ENCODE measurements at places on chromosomes 16 and 17.

GRCh38 chr17:49521471-49522356, 26.6 kb downstream of the NGFR start:
- DNase-seq, result no peak

DNA sequence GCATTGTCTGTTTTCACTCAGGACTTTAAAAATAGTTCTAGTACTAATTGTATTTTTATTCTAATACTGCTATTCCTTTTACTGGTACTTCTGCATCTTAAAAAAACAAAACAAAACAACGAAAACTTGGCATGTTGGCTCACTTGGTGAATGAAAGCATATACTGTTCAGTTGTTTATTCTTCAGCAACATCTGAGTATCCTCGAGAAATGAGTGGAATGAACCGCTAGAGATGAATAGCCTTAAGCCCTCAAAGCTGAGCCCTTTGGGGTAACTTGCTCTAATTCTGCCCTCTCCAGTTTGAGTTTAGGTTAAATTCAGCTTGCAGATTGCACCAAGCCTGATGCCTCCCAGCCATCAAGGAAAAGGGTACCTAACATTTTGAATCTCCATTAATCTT, 126.5 kb downstream of the WWOX start:
- no peak for DNase-seq

DNA sequence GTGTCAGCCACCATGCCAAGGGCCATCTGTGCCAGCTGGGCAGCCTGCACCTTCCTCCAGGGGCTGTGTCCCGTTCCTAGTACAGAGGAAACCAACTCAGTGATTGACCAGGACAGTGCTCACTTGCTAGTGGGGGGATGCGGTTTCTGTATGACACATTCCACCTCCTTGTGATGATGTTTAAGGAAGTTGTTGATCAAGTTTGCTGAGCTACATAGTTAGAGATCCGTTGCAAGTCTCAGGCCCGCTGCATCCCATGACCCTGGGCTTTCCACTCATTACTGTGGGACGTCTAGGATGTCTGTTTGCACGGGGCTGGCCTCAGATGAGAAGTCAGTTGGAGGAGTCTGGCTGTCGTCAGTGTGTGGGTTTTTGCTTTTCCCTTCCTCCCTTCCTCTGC, 33.6 kb downstream of the RNF213 start:
- no peak for DNase-seq

GRCh38 chr16:74281300-74281699, 15.3 kb upstream of the PSMD7 start:
- no peak for DNase-seq

- no peak for DNase-seq
These were observed 26.5 kb downstream of the KAT7 start for GRCh38 chr17:49814781-49815529.

- DNase-seq, result no peak
These were observed 11.1 kb downstream of the PMM2 start for GRCh38 chr16:8808613-8809353.

GRCh38 chr16:74627506-74628220, 20.7 kb upstream of the GLG1 start:
- DNase-seq, result no peak

GRCh38 chr17:6800422-6801027, 24.5 kb downstream of the FBXO39 start:
- no peak for DNase-seq

- no peak for DNase-seq
These were observed 45.4 kb downstream of the CLEC19A start for GRCh38 chr16:19330841-19331397.

DNA sequence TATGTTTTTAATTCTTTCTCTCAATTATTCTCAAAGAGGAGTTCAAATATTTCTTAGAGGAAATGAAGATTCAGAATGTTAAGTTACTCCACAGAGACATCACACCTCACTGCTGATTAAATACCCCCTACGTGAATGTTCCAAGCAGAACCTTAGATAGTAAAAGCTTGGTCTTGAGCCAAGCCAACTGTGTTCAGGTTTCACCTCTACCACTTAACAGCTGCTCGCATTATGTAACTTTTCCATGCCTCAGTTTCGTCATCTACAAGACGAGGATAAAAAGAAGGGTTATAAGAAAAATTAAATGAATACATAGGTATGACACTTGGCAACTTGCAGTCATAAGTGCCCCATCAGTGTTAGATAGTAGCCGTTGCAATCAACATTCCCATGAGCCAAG, 356.2 kb downstream of the RBFOX1 start:
- DNase-seq, result no peak

DNA sequence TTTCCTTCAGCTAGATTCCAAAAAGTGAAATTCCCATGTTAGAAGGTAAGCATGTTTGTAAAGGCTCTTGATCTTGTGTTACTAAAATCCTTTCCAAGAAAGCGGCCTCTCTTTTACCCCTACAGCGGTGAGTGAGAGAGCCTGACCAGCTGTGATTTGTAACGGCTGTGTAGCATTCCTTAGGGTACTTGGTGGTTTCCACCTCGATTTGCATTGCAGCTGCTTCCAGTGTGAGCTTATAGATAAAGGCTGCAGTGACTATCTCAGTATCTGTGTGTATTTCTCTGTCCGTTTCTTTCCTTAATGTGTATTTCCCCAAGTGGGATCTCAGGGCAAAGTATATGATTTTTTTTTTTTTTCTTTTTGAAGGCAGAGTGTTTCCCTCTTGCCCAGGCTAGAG, 169.4 kb downstream of the SNX29 start:
- no peak for DNase-seq

GRCh38 chr17:57440522-57441269, 184.4 kb downstream of the MSI2 start:
- DNase-seq, result peak; percentile 15

- no peak for DNase-seq
These were observed 957 bp downstream of the OXLD1 start for GRCh38 chr17:81665205-81666091.

GRCh38 chr17:57724026-57724728, 20.9 kb downstream of the CCDC182 start:
- DNase-seq, result no peak

GRCh38 chr16:30493941-30494488, 21.5 kb downstream of the ITGAL start:
- DNase-seq, result no peak

DNA sequence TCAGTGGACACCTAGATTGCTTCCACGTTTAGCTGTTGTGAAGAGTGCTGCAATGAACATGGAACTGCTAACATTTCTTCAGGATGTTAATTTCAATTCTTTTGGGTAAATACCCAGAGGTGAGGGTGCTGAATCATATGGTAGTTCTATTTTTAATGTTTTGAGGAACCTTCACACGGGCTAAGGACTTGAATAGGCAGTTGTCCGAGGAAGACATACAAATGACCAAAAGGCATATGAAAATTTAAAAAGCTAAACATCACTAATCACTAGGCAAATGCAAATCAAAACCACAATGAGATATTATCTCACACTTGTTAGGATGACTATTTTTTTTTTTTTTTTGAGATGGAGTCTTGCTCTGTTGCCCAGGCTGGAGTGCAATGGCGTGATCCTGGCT, 173.3 kb downstream of the PRKCB start:
- DNase-seq, result no peak

- no peak for DNase-seq
These were observed 179.0 kb downstream of the CCT6B start for GRCh38 chr17:34782271-34782670.

GRCh38 chr17:33210285-33210684, 82.8 kb downstream of the ASIC2 start:
- no peak for DNase-seq

GRCh38 chr17:2398655-2399571, 1.9 kb downstream of the MNT start:
- DNase-seq, result no peak

DNA sequence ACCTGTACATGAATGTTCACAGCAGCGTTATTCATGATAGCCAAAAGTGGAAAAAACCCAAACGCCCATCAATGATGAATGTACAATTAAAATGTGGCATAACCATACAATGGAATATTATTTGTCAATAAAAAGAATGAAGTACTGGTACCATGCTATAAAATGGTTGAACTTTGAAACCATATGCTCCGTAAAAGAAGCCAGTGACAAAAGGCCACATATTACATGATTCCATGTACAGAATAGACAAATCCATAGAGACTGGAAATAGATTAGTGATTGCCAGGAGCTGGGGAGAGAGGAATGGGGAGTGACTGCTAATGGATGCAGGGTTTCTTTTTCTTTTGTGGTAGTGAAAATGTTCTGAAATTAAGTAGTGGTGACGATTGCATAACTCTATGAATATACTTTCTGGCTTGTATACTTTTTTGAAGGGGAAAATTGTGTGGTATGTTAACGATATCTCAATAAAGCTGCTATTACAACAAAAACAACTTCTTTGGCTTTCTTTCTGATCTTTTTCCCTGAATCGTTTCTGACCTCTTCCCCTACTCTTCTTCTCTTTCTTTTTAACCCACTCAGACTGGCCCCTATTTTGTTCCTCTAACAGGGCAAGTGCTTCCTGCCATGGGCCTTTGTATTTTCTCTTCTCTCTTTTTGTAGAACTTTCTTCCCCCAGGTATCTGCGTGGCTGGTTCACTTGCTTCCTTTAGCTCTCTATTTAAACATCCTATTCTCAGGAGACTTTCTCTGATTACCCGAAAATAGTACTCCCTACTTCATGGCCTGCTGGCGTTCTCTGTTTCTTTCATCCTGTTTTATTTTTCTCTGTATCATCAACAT, 67.9 kb downstream of the FTO start:
- DNase-seq, result no peak

GRCh38 chr17:57773557-57773956, 28.5 kb upstream of the CCDC182 start:
- no peak for DNase-seq

DNA sequence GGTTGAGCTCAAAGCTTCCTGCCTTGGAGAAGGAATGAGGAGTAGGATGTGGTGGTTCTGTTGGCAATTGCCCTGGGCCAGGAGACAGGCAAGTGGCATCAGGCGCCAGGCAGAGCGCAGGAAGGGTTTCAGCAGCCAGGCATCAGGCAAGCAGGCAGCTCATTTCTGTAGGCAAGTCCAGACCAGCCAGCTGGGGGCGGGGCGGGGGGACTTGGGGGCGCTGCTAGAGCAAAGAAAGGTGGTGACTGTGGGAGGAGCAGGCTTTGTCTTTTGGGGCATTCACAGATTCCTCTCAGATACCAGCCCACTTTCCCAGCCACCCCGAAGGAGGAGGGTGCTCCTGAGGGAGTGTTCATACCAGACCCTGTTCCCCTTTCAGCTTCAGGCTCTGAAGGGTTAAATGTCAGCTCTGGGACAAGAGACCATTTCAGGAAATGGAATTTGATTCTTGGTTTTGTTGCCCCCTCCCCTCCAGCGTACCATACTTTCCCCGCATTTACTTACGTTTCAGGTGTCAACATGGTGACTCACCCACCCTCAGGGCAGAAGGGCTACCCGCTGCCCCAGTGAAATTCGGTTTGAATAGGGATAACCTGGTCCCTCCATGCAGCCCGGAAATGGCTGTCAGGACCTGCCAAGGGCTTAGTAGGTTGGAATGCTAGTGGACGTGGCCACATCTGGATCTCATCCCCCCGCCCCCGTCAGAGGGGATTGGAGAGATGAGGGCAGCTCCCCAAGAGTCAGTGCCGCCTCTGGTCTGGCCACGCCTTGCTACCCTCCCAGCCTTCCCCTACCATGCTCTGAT, 13.2 kb downstream of the NGFR start:
- no peak for DNase-seq

DNA sequence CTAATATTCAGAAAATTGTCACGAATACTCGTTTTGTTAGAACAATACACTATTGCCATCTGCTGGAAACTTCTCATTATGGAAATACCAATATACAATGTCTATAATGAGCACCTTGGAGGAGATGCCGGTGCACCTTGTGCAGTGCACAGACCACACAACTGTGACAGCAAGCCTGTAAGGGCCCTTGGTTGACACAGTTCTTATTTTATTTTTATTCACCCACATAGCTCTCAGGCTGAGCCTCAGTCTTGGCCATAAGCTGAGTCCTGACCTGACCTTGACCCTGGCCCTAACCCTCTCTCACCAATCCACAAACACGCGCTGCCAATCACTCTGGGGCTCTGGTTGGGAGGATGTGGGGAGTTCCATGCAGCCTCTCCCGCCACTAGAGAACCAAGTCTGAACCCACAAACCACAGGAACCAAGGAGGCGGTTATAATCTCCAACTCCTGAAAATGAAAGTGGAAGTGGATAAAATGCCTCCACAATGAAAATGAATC, 7.6 kb downstream of the AIPL1 start:
- DNase-seq, result no peak

- DNase-seq, result no peak
These were observed 48.8 kb upstream of the CLEC19A start for GRCh38 chr16:19236561-19237209.

GRCh38 chr17:8707332-8708024, 37.2 kb downstream of the CCDC42 start:
- DNase-seq, result no peak

GRCh38 chr16:86894925-86895324, 316.6 kb downstream of the FOXL1 start:
- DNase-seq, result no peak

GRCh38 chr16:80147026-80147655, 393.7 kb upstream of the DYNLRB2 start:
- no peak for DNase-seq

DNA sequence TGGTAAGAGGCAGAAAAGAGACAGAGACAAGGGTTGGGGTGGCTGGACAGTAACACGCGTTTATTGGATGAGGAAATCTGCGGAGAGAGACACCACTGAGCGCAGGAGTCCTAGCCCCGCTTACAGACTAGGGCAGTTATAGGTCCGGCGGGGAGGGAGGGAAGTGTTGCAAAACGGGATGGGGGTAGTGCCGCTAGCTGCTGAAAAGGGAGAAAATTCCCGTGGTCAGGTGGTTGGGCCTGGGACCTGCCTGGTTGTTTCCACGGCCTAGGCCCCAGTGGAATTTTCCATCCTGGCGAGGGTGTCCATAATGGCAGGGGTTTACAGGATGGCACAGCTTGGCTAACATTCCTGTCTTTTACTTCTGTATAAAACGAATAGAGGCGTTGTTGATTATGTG, 5.5 kb upstream of the CPHXL2 start:
- no peak for DNase-seq

- no peak for DNase-seq
These were observed 15.4 kb upstream of the MYO18A start for GRCh38 chr17:29195465-29196081.

DNA sequence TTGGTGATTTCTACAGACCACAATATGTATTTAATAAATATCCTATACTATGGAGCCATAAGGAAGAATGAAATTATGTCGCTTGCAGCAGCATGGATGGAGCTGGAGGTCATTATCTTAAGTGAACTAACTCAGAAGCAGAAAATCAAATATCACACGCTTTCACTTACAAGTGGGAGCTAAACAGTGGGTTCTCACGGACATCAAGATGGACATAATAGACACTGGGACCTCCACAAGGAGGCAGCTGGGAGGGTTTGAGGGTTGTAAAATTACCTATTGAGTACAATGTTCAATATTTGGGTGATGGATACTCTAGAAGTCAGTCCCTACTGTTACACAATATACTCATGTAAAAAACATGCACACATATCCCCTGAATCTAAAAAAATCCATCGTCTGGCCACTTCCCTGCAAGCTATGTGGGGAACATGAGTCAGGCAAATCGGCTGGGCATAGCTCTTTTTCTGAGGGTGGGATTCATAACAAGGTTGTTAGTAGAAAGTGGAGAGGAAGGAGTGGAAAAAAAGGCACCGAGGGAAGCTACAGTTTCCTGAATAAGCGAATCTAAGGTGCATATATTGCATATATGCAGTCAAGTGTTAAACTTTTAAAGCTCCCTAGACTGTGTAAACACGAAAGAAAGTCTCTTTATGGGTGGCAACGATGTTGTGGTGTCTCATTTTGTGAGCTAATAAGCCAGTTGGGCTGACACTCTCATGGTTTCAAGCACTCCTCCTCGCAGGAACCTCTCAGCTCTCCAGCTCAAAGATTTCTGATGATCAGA, 135.2 kb upstream of the CPHXL start:
- no peak for DNase-seq
